Upper lobe of left lung (tissue), 6 donors: ENCODE measurements at places on chromosomes 3 and 15. TPM values are rescaled to one million over a fixed set of nuclear protein-coding genes. Genes with fewer than 3 reads are reported as not detected.

The IQCF5 gene
- not detected for total RNA-seq

The TRH gene
- not detected for total RNA-seq

The ZMYND10 gene
- total RNA-seq = 3.1 TPM

The SNTN gene
- 0.67 TPM for total RNA-seq

- H3K4me1 ChIP-seq = no peaks in the 10 kb centered on the region
- no peak overlapping the region for H3K4me3 ChIP-seq
Observed at GRCh38 chr15:68352401-68353062, 75.0 kb downstream of the FEM1B start.

- H3K27ac ChIP-seq = no peak overlapping the region
- no peaks in the 10 kb centered on the region for H3K27me3 ChIP-seq
- DNase-seq = no peak
- peaks cover 73% of the 10 kb centered on the region for H3K36me3 ChIP-seq
- H3K4me3 ChIP-seq = no peak overlapping the region
Observed at GRCh38 chr15:93007994-93008393, 81.0 kb downstream of the RGMA start.

- no peak for DNase-seq
- no peaks in the 10 kb centered on the region for H3K36me3 ChIP-seq
- H3K4me1 ChIP-seq = peaks cover 8% of the 10 kb centered on the region
- H3K4me3 ChIP-seq = no peak overlapping the region
- no peaks in the 10 kb centered on the region for H3K27me3 ChIP-seq
- H3K27ac ChIP-seq = peak overlapping the region; percentile 16
Observed at GRCh38 chr3:123605789-123606234, 21.0 kb upstream of the HACD2 start.

GRCh38 chr3:119175872-119176756 is 2.7 kb downstream of the UPK1B start:
- H3K4me1 ChIP-seq = no peaks in the 10 kb centered on the region
- no peak overlapping the region for H3K4me3 ChIP-seq
- H3K36me3 ChIP-seq = no peaks in the 10 kb centered on the region
- no peak overlapping the region for H3K27ac ChIP-seq

GRCh38 chr3:59290358-59290757 is 240.5 kb upstream of the CFAP20DC start:
- H3K27ac ChIP-seq = no peak overlapping the region
- no peak overlapping the region for H3K4me3 ChIP-seq
- no peaks in the 10 kb centered on the region for H3K4me1 ChIP-seq
- no peaks in the 10 kb centered on the region for H3K36me3 ChIP-seq
